NCI-H2029 (cell line): ENCODE measurements at places on chromosomes 1 and 21.

- no peak for DNase-seq
Observed at GRCh38 chr1:187374082-187374481, 545.3 kb downstream of the PLA2G4A start.

DNA sequence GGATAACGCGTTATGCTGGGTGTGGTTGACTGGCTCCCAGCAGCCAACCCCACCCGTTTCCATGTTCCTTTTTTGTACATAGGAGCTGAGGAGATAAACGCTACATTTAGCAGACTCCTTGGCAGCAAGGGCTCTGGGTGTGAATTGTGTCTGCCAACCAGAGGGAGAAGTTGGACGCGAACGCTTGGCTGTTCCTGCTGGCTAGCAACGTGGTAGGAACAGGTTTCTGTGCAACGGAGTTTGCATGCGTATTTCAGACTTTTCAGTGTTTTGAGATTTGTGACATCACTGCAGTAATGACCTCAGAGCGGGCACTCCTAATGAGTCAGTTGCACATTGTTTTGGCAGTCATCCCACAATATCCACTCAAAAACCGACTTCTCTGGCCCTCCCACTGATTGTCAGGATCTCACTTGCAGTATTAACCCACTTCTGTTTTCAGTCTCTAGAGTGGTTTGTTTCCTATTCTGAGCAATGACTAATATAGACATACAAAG is 98.7 kb upstream of the RGS1 start:
- DNase-seq, result peak; percentile 59

DNA sequence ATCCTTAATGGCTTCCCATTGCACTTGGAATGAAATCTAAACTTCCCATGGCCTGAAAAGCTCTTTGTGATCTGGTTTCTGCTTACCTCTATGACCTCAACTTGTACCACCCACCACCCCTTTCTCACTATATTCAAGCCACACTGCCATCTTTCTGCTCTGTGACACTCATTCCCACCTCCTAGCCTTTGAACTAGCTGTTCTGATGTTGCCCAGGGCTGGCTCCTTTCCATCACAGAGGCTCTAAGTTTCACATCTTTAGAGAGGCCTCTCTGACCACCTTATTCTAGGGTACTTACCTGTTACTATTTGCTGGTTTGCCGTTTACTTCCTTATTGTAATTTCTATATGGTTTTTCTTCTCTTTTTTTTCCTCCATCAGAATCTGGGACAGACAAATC is 4.2 kb downstream of the MPZL1 start:
- DNase-seq, result no peak

DNA sequence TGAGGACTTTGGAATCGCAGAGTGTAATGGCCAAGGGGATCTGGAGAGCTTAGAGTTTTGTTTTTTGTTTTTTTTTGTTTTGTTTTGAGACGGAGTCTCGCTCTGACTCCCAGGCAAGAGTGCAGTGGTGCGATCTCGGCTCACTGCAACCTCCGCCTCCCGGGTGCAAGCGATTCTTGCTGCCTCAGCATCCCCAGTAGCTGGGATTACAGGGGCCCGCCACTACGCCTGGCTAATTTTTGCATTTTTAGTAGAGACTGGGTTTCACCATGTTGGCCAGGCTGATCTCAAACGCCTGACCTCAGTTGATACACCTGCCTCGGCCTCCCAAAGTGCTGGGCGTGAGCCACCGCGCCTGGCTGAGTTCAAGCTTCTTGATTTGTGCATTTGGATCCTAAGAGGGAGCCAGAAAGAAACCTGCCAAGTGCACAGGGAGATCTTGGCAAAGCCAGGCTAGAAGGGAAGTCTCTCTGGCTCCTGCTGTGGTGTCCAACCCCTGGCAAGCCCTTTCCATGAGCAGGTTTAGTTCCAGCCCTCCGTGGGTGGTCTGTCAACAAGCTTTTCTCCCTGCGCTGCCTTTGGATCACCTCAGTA is 852 bp downstream of the FAAH start:
- DNase-seq, result no peak

DNA sequence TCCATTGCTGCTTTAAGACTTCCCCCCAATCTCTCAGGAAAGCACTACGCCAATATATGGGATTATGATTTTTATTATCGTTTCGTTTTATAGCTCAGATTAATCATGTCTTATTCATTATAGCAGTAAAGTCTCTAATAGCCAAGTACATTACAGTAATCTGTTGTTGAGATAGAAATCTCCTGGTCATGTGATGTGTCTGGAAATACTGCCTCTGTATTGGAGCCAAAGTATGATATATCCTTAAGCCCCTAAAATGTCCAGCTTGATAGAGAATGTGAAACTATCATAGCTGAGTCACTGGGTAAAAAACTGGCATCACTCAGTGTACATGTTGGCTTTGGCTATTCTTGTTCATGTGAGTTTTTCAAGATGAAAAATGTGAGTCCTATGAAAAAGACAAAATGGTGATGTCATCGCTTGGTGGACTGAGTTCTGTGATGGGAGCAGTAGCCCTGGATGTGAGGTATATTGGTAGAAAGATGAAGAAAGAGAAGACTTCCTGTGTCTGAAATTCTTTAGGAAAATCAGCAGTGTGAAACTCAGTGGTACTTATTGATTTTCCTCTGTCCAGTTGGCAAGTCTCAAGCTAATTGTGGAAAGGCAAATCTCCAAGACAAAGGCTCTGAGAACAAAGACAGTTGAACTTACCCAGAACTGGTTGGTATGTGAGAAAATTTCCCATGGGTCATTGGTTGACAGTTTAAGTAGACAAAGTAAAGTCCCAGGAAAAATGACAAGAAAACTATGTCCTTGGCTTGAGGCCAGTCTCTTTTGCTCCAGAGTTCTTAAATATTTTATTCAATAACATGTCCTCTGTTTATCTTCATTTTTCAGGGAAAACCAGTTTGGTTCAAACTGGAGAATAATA is 76.2 kb downstream of the BRINP2 start:
- no peak for DNase-seq

GRCh38 chr1:3391711-3392110 is 62.8 kb upstream of the ARHGEF16 start:
- DNase-seq, result no peak

DNA sequence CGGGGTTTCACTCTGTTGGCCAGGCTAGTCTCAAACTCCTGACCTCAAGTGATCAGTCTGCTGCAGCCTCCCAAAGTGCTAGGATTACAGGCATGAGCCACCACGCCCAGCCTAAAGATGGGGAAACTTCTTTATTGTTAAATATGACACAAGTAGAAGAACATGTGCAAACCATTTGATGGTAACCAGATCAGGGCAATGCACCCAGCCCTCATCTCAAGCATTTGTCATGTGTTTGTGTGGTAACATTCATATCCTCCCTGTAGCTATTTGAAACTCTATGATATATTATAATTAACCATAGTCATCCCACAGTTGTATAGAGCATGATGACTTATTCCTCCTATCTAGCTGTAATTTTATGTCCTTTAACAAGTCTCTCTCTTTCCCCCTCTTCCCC is 119.5 kb upstream of the TMPRSS2 start:
- no peak for DNase-seq

DNA sequence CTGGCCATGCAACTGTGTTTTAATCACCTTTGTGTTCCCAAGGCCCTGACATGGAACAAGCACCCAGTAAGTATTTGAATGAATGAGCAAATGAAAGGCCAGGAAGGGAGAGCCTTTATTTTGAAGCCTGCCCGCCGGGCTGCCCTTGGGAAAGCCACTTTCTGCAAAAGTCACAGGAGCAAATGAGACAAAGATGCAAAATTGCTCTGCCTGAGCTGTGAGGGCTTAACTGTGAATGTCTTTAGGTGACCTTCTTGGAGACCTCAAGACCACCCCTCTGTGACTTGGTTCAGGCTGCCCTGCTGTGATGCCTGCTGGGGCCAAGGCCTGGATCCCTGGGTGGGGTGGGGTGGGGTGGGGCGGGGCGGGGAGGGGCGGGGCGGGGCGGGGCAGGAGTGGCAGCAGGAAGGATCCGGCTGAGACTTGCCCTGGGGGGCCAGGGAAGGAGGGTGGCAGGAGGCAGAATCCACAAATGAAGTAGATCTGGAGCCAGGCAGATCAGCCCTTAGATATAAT is 54.0 kb downstream of the RUNX3 start:
- DNase-seq, result no peak

DNA sequence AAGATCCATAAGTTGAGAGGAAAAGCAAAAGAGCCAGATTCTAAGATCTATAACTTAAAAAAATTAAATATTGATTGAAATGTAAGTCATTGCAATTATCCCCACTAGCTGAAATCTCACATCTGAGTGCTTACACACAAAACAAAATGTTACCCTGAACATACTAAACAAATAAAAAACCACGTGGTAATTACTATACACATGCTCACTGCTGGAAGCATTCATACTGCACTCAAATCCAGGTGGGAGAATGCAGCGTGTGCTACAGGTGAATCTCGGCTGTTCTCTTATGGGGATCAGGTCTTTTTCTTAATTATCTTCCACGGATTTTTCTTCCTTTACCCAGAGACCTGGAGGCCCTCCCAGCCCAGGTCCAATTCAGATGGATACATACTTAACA is 74.3 kb downstream of the SDC3 start:
- no peak for DNase-seq

GRCh38 chr1:39898648-39899603 is 2.8 kb downstream of the MYCL start:
- peak; percentile 100 for DNase-seq

- DNase-seq, result no peak
Observed at GRCh38 chr1:99644279-99645004, 1.5 kb upstream of the PALMD start.

DNA sequence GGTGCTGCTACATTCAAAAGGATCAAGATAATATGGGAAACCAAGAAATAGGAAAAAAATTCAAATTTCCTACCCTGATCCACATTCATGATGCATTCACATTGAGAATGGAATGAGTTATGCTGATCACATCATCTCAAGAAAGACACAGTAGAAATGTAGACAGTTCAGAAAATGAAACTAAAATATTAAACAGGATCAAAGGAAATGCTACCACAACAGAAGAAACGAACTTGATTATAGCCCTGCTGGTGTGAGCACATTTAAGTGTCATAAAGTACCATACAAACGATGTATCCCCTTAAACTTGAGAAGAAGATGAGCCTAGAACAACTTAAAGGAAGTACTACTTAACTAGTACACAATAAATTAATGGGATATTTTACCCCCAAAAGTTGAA is 21.3 kb downstream of the SYDE2 start:
- no peak for DNase-seq

GRCh38 chr21:14572204-14572780 is 26.2 kb upstream of the SAMSN1 start:
- DNase-seq, result no peak
